ENCODE measurements at places on chromosomes 7 and 10.

- no peak for DNase-seq
Observed at GRCh38 chr10:18880530-18880929, 168.1 kb upstream of the MALRD1 start.

DNA sequence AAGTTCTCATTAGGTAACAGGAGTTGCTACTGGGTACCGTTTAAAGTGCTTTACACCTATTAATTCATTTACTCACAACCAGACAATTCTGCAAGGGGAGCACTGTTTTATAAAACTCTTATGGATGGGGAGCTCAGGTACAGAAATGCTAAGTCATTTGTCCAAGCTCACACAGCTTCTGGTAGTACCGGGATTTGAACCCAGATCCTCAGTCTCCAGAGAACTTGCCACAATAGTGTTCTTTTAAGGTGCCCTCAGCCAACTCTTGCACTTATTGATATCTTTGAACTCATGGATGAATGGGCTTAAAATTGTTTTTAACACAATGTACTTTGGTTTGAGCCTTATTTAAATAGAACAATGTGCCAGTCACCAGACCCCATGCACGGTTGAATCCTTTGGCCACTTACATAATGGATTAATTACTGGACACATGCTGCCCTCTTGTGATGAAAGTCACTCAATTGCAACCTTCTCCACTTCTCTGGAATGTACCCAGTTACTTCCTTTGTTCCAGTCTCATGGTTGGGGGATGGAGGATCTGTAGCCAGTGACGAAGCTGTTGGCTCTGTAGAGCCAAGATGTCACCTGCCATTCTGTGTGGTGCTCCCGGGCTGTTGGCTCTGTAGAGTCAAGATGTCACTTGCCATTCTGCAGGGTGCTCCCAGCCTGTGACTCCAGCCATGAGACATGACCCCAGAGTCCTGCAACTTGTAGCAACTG, 65.6 kb downstream of the NOD1 start:
- DNase-seq: no peak

DNA sequence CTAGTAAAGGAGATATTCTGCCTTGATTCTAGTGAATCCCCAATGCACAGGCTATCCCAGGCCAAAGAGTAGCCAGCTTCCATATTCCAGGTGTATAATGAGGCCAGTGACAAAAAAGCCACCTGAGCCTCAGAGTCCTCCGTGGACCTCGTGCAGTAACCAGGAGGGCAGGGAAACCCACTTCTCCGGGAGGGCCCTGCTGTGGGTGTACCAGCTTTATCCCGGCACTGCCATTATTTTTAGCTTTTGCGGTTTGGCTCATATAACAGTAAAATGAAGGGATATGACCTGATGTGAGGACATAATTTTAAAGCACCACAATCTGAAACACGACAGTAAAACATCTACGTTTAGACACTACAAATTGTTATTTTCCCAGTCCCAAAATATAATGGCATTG, 109.0 kb downstream of the SVIL start:
- DNase-seq: no peak

DNA sequence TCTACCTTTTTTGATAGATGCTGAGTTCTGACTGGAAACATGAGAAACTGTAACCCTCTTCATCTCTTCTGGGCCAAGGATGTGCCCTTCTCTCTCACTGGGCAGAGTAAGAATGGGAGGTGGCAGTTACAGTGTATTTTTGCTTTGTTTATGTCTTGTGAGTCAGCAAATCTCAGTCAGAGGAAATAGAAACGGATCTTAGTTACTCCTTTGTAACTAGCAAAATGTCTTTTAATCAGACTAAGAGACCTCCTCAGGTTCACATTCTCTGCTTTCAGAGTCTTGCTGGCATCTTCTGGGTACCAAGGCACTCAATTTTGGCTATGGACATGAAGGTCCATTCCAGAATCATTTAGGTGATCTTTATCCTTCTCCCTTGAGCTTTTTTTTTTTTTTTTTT, 70.9 kb downstream of the HHEX start:
- no peak for DNase-seq

- DNase-seq: no peak
Observed at GRCh38 chr7:128914566-128915151, 4.2 kb upstream of the KCP start.

DNA sequence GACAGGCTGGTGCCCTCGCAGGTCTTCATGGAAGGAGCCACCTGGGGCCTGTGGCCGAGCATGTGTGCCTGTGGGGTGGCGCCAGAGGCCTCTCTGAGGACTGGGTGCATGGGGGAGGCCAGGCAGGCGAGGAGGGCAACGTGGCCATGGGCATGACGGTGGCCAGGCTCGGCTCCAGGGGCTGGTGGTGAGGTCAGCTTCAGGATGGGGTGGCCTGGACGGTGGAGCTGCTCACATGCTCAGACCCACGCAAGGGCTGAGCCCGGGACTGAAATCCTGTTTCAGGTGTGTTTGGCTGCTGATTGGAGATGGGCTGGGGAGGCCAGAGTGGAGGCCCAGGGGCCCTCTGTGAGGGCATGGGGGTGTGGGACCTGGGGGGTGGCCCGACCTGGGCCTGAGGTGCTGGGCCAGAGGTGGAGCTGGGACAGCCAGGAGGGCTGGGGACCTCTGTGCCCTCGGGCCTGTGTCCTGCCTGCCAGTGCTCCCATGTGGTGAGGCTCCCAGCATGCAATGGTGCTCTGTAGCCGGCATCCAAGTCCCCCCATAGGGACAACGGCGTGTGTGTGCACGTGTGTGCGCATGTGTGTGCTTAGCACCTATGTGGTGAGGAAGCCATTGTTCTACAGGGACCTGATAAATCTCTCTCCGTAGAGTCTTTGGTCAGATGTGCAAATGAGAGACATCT, 71.1 kb downstream of the INPP5A start:
- DNase-seq: no peak
